ENCODE measurements at places on chromosomes 4 and X.

DNA sequence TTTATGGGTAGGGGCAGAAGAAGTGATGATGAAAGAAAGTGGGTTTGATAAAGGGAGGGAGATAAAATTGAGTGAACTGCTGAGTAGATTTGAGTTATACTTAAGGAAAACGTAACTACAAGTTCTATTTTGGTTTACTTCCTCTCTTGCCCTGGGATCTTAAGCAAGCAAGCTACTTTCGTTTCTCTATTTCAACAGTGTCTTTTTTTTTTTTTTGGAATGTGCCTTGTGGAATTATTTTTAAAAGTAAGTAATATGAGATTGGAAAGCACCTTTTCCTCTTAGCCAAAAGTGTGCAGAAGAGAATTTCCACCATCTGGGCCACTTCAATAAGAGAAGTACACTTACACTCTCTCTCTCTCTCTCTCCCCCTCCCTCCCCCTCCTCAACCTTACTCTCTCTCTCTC, 16.0 kb upstream of the C4orf36 start:
- DNase-seq, result no peak

DNA sequence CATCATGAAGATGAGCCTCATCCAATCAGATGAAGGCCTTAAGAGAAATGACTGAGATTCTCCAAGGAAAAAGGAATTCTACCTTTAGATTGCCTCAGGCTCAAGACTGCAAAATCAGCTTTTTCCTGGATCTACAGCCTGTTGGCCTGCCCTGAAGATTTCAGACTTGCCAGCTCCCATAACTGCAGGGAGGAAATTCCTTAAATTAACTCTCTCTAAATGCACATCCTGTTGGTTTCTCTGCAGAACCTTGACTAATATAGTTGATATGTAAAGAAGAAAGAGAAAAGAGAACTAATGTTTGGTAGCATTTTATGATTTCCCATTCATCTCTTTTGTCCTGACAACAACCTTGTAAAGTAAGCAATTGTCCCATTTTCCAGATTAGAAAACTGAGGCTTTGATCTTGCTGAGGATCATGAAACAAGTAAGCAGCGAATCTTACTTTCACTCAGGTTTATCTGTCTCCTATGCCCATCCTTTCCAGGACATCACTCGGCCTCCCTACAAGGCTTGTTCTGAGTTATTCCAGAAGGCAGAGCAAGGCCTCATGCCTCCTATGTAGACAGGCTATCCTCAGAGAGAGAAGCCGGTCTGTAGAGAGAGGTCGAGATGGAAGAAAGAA, 115.0 kb upstream of the LDB2 start:
- peak; percentile 88 for DNase-seq

GRCh38 chr4:82138374-82138773, 235.4 kb downstream of the HNRNPD start:
- no peak for DNase-seq

GRCh38 chrX:136767104-136767941, 13.4 kb downstream of the ARHGEF6 start:
- DNase-seq, result peak; percentile 65

GRCh38 chr4:159564615-159565014, 461.7 kb downstream of the RAPGEF2 start:
- no peak for DNase-seq

- no peak for DNase-seq
These were observed 202.3 kb upstream of the SMIM31 start for GRCh38 chr4:164551713-164552040.

GRCh38 chr4:105092356-105092755, 54.3 kb upstream of the TET2 start:
- DNase-seq, result peak; percentile 93

DNA sequence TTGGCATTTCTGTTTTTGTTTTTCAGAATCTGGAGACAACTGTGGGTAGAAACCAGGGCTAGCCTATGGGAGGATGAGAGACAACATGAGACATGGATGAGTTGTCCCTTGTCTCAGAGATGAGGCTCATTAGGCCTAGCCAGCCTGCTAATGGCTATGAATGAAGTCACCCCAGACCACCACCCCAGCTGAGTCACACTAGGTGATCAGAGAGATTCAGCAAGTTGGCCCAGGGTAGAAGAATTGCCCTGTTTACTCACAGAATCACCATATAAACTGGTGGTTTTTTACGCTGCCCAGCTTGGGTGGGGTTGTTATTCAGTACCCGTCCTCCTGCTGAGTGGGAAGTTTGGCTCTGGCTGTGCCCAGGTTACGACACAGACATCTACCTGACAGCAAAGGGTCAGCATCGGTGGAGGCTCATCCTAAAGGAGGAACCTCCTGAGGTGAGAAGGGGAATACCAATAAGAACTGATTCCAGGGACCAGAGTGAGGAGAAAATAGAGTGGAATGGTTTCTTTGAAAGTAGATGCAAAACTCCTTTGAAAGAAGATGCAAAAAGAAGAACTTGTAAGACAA, 17.2 kb upstream of the ARSJ start:
- peak; percentile 69 for DNase-seq
